ENCODE measurements at places on chromosomes 2 and 18.

GRCh38 chr2:83017366-83018090, 1441.6 kb downstream of the SUCLG1 start:
- DNase-seq = no peak

GRCh38 chr2:174840436-174840835, 76.2 kb upstream of the CHRNA1 start:
- no peak for DNase-seq

DNA sequence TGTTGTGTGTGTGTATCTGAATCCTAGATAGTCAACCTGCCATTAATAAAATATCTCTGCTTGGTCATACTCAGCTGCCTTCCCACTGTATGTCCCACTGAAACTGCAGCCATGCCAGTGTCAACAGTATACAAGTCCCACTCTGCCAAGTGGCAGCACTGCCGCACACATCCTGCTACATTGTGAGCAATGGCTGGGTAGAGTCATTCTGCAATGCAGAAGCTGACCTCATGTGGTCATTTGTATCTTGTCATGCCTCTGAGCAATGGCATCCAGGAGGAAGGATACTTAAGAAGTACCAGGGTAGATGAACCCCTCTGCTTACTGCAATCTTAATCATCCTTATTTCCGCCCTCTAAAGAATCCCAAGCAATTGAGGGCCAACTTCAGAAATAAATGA, 302.2 kb upstream of the DDX18 start:
- no peak for DNase-seq

- no peak for DNase-seq
Observed at GRCh38 chr18:67783196-67783946, 266.9 kb upstream of the DSEL start.

GRCh38 chr2:95310651-95311050, 13.5 kb downstream of the KCNIP3 start:
- no peak for DNase-seq

- no peak for DNase-seq
Observed at GRCh38 chr18:69557282-69557681, 156.6 kb downstream of the DOK6 start.

DNA sequence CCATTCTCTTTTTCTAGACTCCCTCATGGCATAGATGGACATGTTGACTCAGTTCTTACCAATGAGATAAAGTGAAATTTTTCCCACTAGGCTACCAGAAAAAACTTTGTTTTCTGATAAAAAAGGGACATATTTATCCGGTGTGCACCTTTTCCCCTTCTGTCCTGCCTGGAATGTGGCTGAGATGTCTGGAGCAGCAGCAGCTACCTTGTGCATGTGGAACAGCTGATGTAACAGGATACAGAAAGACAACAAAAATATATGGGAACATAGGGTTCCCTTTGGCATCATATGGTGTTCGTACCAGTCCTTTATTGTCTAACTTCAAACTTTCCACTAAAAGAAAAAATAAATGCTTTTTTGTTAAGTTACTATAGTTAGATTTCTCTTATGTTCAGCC, 460.2 kb upstream of the HS6ST1 start:
- DNase-seq = no peak
